Cardiac fibroblast (primary cell): ENCODE measurements at places on chromosomes 6 and 20.

DNA sequence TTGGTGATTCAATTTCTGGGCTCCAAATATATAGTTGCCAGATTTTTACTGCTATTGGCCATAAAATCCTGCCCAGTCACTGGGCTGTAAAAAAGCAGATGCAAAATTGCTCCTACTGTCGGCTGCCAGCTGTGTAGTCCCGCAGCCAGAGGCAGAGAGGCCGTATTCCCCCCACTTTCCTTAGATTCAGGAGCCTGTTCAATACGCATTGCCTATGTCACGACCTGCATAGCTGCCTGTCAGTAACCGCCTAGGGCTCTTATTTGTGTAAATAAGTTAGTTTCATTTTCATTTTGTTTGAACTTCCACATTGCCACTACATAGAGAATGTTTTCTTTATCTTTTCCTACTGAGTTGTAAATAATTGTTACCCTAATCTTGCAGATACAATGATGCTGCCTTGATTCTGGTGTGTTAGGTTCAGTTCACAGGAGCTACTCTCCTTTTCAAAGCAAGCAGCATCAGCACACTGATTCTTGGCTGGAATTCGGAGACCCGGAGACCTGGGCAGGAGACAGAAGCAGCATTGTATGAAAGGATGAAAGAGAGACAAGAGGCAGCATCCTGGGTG is 46.0 kb upstream of the UST start:
- peak; percentile 70 for DNase-seq

DNA sequence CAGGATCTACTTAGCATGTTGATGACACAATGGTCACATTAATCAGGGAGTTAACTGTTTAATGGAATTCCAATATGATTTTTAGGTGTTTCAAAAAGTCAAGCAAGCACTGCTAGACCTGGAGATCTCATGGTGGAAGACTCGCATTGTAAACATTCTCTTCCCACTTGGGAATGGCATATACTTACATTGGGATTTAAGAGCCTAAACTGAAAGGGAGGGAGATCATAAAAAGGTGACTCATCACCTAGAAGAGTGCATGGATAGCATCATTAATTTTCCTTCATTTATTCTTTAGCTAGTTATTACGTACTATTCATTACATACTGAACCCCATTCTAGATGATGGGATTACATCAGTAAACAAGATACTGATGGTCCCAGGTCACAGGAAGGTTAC is 185.4 kb downstream of the TASP1 start:
- no peak for DNase-seq

GRCh38 chr6:68760485-68760884 is 125.4 kb downstream of the ADGRB3 start:
- no peak for DNase-seq

DNA sequence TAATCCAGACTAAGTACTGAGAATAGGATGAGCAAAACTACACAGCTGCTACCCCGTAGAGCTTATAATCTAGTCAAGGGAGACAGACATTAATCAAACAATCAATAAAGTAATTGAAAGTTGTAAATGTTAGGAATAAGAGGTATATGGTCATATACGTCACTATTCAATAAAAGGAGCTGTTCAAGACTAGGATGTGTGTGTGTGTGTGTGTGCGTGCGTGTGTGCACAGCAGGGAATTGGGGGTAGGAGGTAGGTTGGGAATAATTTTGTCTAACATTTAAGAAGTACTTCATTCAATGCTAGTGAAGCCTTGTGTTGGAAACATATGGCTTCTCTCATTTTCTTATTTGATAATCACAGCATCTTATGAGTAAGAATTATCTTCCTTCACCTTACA is 41.8 kb downstream of the SESN1 start:
- DNase-seq, result no peak

GRCh38 chr6:32851025-32851424 is 2.5 kb downstream of the TAP1 start:
- DNase-seq, result no peak

DNA sequence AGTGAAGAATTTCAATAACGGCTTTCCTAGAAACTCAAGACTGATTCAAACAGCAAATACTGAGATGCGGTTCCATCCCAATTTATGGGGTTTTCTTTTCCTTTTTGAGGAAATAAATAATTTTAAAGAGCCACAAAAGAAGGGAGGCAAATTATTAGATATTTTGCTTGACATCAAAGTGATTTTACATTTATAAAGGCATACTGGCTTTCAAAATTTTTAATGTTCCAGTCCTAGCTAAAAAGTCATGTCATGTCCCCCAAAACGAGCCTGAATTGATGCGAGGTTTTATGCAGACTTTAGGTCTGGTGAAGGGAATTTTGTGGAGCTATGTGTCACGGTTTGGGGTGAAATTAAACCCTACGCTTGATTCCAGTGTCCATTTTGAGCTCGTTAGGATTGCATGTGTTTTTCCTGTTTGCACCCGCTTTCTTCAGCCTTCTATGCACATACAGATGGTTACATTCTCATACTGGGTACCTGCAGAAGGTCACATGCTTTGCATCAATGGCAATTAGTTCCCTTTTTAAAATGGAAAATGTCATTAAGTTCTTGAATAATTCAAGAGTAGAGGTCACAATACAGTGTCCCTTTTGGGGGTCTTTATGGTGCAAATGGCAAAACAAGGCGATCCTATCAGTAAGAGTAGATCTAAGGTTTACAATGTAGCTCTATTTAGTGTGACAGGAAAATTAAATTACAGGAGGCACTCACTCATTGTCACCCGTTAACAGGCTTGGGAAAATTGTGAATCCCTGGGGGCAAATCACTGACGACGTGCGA is 17.3 kb downstream of the FOXA2 start:
- no peak for DNase-seq

- no peak for DNase-seq
Observed at GRCh38 chr20:24953621-24954133, 4.6 kb downstream of the CST7 start.

GRCh38 chr6:85792254-85792653 is 149.6 kb upstream of the SYNCRIP start:
- DNase-seq, result no peak

- DNase-seq, result peak; percentile 57
Observed at GRCh38 chr20:45311589-45312211, 3.6 kb upstream of the MATN4 start.

DNA sequence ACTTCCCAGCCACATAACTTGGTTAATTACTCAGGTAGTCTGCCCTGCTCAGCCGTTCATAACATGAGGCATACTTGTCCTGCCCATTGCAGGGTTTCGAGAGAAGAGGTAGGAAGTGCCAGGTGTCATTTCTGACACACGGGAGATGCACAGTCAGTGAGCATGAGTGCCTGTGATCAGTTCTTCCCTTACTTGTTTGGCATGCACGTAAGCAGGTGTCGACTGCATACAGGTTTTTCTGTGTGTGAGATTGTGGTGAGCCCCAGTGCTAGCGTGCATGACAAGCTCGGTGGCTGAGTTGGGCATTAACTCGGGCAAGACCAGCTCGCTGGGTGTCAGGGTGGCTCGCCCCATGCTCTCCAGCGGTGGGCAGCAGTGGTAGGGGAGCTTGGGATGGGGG is 51.2 kb upstream of the SLC22A1 start:
- DNase-seq, result no peak

DNA sequence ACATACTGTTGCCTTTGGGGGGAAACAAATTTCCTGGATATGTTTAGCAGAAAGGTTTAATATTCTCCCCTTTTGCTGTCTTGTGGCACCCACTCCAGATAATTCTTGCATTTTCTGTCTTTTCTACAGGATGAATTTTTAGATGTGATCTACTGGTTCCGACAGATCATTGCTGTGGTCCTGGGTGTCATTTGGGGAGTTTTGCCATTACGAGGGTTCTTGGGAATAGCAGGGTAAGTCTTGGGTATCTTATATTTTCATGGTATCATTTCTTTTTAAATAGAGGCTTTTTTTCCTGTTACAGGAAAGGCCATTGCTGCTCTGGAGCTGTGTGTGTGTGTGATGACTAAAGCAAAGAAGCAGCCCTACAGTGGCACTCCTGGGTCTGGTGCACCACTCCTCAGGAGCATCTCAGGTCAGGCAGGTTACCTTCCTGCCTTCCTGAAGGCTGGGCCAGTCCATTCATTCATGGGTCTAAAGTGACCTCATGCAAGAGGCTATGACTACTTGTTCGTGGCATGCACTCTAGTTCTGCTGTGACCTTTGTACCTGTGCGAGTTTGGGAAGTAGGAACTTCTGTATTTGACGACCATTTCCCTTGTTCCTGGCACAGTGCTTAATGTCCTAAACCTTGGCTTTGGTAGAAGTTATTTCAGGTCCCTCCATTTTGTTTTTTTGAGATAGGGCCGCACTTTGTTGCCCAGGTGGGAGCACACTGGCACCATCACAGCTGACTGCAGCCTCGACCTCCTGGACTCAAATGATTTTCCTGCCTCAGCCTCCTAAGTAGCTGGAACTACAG is 2.2 kb downstream of the RAB5IF start:
- DNase-seq, result peak; percentile 15

DNA sequence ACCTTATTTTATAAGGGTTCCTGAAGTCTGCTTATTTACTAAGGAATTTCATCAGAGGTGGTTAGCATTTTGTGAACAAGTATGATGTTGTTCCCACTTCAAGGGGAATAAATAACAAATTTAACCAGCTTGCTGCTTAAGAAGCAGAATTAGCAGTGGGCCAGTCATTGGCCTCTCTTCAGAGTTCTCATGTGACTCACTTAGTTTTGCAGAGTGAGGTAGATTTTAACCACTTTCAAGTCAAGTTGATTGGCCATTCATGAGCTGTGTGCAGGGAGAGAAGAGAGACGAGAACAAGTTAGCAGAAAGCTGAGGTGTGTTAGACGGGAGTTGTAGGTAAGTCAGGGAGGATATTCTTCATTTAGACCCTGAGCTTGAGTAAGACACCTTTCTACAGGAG is 18.1 kb downstream of the TOP1 start:
- DNase-seq, result peak; percentile 22

GRCh38 chr6:51108563-51109234 is 290.0 kb downstream of the TFAP2B start:
- no peak for DNase-seq

GRCh38 chr6:139146317-139146726 is 11.4 kb downstream of the HECA start:
- DNase-seq, result no peak

- DNase-seq, result peak; percentile 3
Observed at GRCh38 chr20:23415959-23416583, 5.2 kb downstream of the NAPB start.

GRCh38 chr6:130575557-130575956 is 209.7 kb downstream of the TMEM200A start:
- no peak for DNase-seq

DNA sequence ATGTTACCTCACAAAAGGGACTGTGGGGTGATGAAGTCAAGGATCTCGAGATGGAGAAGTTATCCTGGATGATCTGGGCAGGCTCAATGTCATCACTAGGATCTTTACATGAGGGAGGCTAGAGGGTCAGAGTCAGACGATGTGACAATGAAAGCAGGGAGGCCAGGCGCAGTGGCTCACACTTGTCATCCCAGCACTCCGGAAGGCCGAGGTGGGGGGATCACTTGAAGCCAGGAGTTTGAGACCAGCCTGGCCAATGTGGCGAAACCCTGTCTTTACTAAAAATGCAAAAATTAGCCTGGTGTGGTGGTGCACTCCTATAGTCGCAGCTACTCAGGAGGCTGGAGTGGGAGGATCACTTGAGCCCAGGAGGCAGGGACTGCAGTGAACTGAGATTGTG is 68.8 kb downstream of the TTLL2 start:
- no peak for DNase-seq
